ENCODE measurements at places on chromosomes 1 and 21.

GRCh38 chr21:17726047-17726829, 92.9 kb downstream of the C21orf91 start:
- no peak for DNase-seq

DNA sequence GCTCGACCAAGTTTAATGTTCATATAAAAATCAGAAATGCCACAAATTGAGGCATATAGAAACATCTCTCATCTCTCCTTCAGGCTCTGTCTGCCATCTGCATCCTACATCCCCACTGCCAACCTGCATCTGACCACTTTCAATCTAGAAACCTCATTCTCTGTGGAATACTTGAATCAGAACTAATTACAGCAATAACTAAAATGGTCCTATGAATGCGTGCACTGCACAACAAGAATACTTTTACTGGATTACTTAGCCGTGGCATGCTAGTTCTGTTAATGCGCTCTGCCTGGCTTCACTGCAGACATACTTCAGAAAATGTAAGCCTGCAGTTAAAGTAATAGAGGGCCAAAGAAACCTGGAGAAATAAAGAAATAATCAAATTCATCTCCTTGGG, 89.8 kb upstream of the NR5A2 start:
- DNase-seq = no peak

- DNase-seq = no peak
Measured at GRCh38 chr1:152697701-152698600, at the start of gene LCE2A. LCE2A (plus strand) TSS chr1:152698345; CDS start chr1:152698902, 557 bp downstream.

GRCh38 chr1:233261206-233261605, 34.3 kb downstream of the PCNX2 start:
- no peak for DNase-seq

- DNase-seq = no peak
Measured at GRCh38 chr1:3702528-3702927, 49.7 kb upstream of the CCDC27 start.

All from germinal center (tissue), 1 donor.